Amniotic stem cell (primary cell): ENCODE measurements at places on chromosomes 11 and 22.
A peak's percentile ranks its signal among the peaks of the same experiment; 100 is the strongest.

- DNase-seq: no peak
Measured at GRCh38 chr11:122108192-122108799, 7.7 kb downstream of the BLID start.

GRCh38 chr22:50083462-50084079 is 1.7 kb downstream of the MLC1 start:
- DNase-seq: no peak

- no peak for DNase-seq
Measured at GRCh38 chr11:64096835-64097234, 61.1 kb downstream of the FLRT1 start.

GRCh38 chr11:34790620-34791019 is 125.6 kb downstream of the APIP start:
- no peak for DNase-seq

DNA sequence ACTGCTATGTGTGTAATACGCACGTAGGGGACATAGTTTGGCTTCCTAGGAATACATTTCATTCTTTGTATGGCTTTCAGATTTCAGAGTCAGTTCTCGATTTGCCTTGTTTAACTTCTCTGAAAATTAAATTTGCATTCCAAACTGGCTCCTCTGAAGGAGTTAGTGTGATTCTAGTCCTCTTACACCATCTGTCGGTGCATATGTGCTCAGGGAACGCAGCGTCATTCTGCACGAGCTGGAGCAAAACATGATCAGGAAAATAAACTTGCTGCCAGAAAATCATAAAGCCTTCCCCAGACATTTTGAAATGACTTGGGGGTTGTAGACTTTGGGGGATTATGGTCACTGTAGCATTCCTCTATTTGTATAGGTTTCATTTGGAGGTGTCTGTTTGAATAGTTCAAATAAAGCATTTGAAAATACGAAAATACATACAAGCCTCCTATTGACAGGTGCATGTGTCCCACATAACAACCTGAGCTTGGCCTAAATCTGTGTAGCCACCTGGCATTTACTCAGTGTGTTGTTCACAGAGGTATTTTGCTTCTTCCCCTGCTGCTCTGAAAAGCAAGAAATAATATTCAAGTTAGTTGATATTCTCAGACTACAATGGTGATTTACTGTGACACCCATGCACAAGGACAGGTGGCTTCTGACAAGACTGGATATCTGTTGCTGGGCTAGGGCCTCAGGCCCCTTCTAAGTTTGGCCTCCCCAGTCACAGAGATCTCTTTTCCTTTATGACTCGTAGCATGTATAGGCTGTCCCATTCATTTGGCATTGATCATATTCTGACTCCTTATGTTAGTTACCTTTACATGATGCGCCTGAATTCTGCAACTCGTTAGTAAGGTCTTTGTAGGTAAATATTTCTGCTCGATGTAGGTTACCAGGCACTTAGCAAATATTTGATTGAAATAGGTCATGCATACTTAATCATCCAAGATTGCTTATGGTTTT is 81.6 kb upstream of the SORL1-AS1 start:
- peak; percentile 12 for DNase-seq

DNA sequence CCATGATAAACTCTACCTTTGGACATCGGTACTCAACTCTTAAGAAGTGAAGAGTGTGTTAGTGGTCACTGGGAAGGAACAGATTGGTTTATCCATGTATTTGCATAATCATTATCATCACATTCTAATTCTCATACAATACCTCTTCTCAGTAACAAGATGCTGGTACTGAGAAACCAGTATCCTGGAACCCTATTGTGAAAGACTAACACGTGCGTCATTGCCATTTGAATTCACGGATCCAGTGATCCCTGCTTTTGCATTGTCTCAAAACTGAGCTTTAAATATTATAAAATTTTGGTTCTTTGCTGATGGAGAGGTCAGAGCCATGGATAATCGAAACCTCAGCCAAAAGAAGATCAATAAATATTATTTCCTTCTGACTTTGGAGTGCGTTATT is 35.2 kb downstream of the KIRREL3 start:
- DNase-seq: no peak

- peak; percentile 52 for DNase-seq
Measured at GRCh38 chr11:6362873-6363678, 27.2 kb upstream of the SMPD1 start.

DNA sequence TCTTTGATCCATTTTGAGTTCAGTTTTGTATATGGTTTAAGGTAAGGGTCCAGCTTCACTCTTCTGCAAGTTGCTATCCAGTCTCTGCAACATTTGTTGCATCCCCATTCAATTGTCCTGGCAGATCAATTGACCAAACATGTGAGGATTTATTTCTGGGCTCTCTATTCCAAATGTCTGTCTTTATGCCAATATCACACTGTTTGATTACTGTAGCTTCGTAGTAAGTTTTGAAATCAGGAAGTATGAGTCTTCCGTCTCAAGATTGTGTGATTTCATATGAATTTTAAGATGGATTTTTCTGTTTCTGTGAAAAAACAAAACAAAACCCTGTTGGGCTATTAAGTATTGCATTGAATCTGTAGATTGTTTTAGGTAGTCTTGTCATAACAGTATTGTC is 17.0 kb downstream of the APLP2 start:
- no peak for DNase-seq

GRCh38 chr11:36774603-36775002 is 176.6 kb upstream of the RAG2 start:
- DNase-seq: no peak

- no peak for DNase-seq
Measured at GRCh38 chr11:126408496-126408895, 53.0 kb downstream of the ST3GAL4 start.

DNA sequence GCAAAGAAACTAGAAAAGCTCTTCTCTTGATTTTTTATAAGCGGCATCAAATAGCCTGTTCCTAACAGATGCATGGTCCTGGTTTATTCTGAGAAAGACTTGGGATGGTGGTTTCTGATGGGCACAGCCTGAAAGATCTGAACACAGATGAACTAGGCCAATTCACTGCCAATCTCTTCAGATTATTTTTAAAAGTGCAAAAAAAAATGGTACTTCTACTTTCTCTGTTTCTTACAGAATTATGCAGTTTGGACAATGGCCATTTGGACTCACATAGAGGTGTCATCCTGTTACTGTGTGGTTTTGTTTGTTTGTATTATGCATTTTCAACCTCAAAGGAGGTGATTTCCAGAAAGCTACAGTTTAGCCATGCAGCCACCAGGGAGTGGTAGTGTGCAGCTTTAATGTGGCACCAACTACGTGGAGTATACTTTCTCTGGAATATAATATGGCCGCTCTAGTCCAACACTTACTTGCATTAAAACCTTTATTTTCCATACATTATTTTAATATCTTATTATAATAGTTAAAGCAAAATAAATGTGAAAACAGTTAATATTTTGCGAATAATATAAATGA is 469.8 kb upstream of the KIRREL3 start:
- no peak for DNase-seq

DNA sequence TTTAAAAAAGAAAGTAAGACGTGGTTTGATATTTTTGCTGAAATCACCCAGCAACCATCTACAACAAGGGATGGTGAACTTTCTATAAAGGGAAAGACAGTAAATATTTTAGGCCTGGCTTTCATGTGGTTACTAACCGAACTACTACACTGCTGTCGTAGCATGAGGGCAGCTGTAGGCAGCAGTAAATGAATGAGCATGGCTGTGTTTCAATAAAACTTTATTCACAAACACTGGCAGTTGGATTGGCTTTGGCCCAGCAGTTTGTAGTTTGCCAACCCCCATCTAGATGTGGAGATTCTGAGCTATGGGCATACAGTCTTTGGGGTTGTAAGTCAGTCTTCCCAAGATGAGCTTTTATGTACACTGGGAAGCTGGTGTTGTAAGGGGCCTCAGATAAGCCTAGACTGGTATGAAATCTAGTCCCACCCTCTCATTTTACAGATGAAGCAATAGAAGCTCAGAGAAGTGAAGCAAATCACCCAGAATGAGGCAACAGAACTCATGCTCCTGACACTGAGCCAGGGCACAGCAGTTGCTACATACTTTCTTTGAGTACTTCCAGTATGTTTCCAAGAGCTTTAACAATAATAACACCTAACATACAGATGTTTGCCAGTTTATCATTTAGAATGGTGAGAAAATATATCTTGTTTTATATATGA is 204.4 kb downstream of the ADAMTS15 start:
- DNase-seq: no peak

GRCh38 chr11:19892876-19893275 is 180.2 kb downstream of the NAV2 start:
- DNase-seq: no peak
